ENCODE measurements at places on chromosomes 5 and 9. TPM values are rescaled to one million over a fixed set of nuclear protein-coding genes. Genes with fewer than 3 reads are reported as not detected.
A peak's percentile ranks its signal among the peaks of the same experiment; 100 is the strongest.

SLC4A9 gene
- 0.08 TPM for total RNA-seq

IL13 gene
- not detected for total RNA-seq

STC2 gene
- total RNA-seq, result 8.7 TPM

CCL21 gene
- total RNA-seq, result 18.5 TPM

CD14 gene
- total RNA-seq, result 6.7 TPM

PLPP7 gene
- total RNA-seq, result 0.28 TPM

PCDHA13 gene
- total RNA-seq, result not detected

ACOT12 gene
- not detected for total RNA-seq

CARTPT gene
- total RNA-seq, result not detected

PAPPA gene
- 9.4 TPM for total RNA-seq

DNA sequence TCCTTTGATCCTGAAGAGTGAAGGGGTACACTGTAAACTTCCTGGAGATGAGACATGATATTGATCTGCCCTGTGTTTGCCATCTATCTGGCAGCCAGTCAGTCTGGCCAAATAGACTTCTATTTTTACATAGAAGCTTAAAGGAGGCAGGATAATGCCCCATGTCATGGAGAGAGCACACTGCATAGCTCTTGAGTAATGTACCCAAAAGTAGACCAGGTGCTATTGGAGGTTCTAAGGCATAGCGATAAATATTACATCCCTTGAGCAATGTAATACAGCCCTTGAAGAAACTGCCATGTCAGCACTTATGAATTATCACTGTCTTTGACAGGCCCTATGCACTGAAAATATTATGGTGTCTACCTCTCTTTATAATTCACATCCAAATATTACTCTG is 131.8 kb downstream of the GHR start:
- no peak for ATAC-seq

DNA sequence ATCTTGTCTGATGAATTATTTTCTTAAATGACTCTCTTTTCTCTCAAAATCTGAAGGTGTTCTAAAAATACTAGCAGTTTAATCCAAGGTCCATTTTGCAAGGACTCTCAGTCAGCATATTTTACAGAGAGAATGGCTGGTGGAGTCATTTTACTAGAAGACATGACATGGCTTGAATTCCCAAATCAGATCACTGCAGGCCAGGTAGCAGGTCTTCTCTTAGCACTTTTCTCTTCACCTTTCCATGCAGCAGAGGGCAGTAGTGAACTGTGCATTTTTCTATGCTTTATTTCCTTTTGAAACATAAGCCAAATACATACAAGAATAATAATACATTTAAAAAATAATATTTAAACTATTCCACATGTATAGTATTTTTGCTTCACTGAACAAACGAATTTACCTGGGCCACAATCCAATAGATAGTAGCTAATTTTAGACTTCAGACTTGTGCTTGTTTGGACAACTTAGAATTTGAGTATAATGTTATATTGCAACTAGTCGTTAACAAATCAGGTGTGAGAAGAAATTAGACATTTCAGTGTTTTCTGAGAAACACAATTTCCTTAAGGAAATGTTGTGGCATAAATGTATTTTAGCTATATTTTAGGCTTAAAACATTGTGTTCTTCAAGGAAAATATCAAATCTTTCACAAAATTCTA is 289.4 kb upstream of the DAB2 start:
- peak; percentile 55 for ATAC-seq

GRCh38 chr9:12554636-12555035 is 138.5 kb upstream of the TYRP1 start:
- no peak for ATAC-seq

DNA sequence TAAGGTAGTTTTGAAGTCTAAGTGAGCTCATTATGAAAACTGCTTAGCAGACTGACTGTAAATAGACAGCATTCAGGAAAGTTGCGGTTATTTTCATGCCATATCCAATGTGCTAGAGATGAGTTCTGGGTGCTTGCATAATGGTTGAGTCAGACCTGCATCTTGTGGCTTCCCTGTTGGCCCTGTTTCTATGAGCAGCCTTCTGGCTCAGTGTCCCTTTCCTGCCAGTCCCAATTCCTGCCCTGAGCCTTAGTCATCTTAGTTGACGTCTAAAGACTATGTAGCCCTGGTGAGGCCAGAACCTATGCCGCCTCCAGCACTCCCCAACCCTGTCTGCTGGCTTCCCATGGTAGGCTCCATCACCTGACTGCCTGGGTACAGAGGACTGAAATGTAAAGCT is 76.3 kb upstream of the TNFSF8 start:
- ATAC-seq, result peak; percentile 83

DNA sequence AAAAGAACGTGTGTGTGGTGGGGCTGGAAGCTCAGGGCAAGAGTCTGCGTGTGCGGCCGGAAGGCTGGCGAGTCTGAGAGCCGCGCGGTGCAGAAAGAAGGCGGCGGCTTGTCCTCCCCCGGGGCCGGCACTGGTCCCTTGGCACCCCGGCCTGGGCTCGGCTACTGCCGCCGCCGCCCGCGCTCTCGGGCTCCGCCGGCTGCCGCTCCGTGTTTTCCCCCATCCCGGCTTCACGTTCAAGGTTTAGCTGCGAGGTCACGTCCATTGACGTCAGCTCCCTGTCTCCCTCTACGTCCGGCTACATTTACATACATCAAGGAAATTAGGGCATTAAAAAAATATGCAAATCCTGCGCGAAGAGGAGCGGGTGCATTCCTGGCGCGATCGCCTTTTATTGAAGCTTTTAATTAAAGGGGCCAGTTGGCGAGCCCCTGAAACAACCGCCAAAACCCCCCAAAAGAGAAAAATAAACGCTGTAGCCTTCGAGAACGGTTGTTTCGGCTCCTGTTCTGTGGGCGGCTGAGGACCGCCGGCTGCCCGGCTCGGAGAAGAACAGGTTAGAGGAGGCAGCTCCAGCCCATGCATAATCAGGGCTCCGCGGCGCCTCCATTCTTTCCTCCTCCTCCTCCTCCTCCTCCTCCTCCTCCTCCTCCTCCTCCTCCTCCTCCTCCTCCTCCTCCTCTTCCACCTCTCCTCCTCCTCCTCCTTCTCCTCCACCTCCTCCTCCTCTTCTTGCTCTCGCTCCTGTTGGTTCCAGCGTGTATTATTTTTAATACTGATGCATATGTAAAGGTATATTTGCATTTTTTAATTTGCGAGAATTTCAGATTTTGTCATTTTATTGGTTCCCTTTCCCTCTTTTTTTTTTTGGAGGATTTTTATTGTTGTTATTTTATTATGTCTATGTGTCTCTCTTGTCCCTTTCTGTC is 207.0 kb downstream of the MEF2C start:
- ATAC-seq, result no peak

DNA sequence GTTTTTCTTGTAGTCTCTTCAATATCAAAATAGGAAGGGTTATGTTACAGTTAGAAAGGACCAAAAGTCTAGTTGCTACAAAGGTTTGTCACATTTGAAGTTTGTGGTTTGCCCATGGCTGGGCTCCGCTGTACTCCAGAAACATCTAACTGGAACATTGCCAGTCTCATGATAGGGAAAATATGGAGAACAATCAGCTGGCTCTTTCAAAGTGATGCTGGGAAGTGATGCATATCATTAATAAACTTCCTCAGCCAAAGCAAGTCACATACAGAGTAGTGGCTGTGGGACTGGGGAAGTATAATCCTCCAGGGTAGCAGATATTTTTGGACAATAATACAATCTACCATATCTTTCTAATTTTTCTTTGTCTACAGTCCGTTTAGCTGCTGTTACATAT is 8.8 kb downstream of the BTF3 start:
- no peak for ATAC-seq

DNA sequence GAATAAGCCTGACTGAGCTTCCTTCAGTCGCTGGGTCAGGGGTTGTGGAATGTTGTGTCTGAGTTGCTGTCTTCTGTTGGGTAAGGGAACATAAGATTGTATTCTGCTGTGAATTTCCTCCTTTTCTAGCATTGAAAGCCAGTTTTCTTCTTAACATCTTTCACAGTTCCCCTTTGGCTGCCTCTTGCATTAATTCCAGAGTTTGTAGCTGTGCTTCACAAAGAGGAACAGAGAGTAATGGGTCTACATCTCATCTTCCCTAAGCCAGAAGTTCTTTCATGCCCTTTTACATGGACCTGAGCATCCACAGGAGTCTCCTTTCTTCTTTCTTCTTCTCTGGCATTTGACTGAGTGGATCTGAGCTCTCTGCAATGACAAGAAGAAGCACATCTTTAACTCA is 686.8 kb downstream of the KCTD16 start:
- no peak for ATAC-seq

DNA sequence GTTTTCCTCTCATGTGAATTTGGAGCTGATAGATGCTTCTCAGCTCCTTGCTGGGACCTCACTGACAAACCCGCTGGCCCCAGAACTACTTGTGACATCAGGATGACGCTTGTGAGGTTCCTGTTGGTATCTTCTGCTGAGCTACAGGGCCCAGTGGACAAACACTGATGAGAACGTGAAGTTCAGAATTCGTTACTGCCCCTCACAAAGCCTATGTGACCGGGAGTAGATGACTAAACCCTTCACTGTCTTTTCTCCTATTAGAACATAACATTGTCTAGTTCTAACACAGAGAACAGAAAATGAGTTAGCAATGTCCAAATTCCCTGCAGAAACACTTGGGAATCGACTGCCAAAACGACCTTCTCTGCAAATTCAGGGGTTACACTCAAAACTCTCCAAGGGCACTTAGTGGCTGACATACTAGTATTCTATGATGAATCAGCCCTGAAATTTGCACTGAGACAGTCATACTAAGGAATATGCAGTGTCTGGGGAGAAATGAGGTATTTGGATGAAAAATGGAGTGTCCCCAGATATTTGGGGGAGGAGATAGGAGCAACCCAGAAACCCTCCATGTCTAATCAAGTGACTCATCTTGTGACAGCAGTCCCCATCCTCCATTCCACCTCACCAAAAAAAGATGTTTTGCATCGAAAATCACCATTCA is 143.2 kb upstream of the TRIM32 start:
- ATAC-seq, result no peak

DNA sequence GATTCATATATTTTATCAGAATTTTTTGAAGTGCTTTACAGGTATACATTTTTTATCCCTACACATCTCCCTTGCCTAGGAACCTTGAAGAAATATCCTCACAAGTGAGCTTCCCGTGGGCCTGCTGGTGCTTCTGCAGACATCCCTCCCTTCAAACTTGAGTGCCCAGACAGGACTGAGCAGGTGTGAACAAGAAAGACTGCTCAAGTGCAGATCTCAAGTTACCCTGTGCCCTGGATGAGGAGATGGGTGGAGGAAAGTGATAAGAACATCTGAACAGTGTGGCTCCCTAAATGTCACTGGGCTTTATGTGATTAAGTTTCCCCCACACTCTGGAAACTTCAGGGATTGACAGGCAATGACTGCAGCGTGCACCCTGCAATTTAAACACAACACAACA is 209.8 kb downstream of the TLE1 start:
- ATAC-seq, result no peak

All from esophagus mucosa (tissue), 1 donor.